ENCODE measurements at places on chromosomes 1 and 21. TPM values are rescaled to one million over a fixed set of nuclear protein-coding genes. Genes with fewer than 3 reads are reported as not detected.

BCL2L15 gene
- not detected for total RNA-seq

RGL1 gene
- 0.62 TPM for total RNA-seq

INSRR gene
- not detected for total RNA-seq

SYNJ1 gene
- 3.0 TPM for total RNA-seq

CGN gene
- total RNA-seq = 0.19 TPM

CD1E gene
- total RNA-seq = not detected

RYR2 gene
- total RNA-seq = not detected

TNFRSF18 gene
- total RNA-seq = not detected

PADI2 gene
- not detected for total RNA-seq

SVBP gene
- 23.0 TPM for total RNA-seq

HSF2BP gene
- total RNA-seq = 2.6 TPM

ARMH1 gene
- total RNA-seq = not detected

NRAS gene
- total RNA-seq = 54.1 TPM

SYT14 gene
- 0.94 TPM for total RNA-seq

TNFSF4 gene
- total RNA-seq = 0.15 TPM

S100A14 gene
- total RNA-seq = 2,019 TPM

CCDC17 gene
- 0.23 TPM for total RNA-seq

CLCA1 gene
- 0.08 TPM for total RNA-seq

BCAR3 gene
- total RNA-seq = 98.0 TPM

DYNLT4 gene
- not detected for total RNA-seq

MAD2L2 gene
- 71.8 TPM for total RNA-seq

PINK1 gene
- total RNA-seq = 106 TPM

IL12RB2 gene
- total RNA-seq = 1.1 TPM

RNU1-1 gene
- under 0.01 TPM for total RNA-seq

FCRL4 gene
- total RNA-seq = not detected

LCE1B gene
- 0.11 TPM for total RNA-seq

BSND gene
- not detected for total RNA-seq

CFHR3 gene
- not detected for total RNA-seq

NR5A2 gene
- total RNA-seq = not detected

ROR1 gene
- 1.3 TPM for total RNA-seq

TMEM82 gene
- not detected for total RNA-seq

ABCA4 gene
- 3.2 TPM for total RNA-seq

PSEN2 gene
- 9.8 TPM for total RNA-seq

ATP5PB gene
- total RNA-seq = 383 TPM

ATP1A1 gene
- 246 TPM for total RNA-seq

TLR5 gene
- total RNA-seq = 0.08 TPM

SPSB1 gene
- total RNA-seq = 10.4 TPM

NBPF14 gene
- 23.1 TPM for total RNA-seq

NR1I3 gene
- total RNA-seq = not detected

SLC1A7 gene
- not detected for total RNA-seq

PLCH2 gene
- total RNA-seq = 124 TPM

SPRR2F gene
- total RNA-seq = not detected

Measured in hair follicular keratinocyte (primary cell).